ENCODE measurements at places on chromosomes 6 and 20.

DNA sequence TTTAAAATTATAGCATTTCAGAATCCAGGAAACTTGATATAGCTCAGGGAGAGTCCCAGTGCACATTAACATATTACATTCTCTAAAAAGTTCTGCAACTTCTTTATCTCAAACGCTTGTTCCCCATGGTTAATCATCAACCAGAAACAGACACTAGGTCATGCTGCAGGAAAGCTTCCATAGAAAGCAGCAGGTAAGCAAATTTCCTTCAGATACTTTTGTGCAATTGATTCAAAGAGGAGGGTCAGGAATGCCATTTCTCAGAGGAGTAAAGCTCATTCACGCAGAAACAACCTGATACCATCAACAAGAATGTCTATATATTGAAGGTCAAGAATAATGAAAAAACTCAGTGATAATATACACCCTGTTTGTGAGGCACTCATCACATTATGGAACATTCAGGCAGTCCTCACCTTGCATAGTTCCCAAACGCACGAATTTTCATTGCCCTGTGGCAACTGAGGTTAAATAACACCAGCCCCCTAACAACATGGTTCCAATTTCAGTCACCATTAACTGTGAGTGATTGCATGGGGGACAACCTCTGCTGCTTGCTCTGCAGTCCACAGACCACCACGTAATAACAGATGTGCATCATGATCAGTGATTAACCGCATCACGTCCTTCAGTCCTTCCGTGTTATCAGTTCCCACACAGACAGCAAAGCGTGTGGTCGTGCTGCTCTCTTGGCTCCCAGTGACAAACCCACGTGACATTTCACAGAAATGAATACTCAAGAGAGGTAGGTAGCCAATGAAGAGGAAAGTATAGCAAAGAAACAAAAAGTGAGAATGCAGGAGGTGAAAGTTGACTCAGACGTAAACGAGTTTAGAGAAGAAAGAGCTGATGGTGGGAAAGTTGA, 95.7 kb downstream of the LY86 start:
- DNase-seq: no peak

GRCh38 chr20:43191946-43192863, 2.5 kb upstream of the PTPRT start:
- no peak for DNase-seq

- DNase-seq: no peak
These were observed 22.9 kb downstream of the DUSP22 start for GRCh38 chr6:315226-315625.

GRCh38 chr20:46304361-46304760, 3.9 kb downstream of the CDH22 start:
- DNase-seq: no peak

GRCh38 chr6:34525431-34526175, 30.5 kb downstream of the SPDEF start:
- DNase-seq: no peak

- no peak for DNase-seq
These were observed 492 bp upstream of the TBC1D7 start for GRCh38 chr6:13328875-13329183.

- no peak for DNase-seq
These were observed 98.3 kb upstream of the SASH1 start for GRCh38 chr6:148244217-148244935.

DNA sequence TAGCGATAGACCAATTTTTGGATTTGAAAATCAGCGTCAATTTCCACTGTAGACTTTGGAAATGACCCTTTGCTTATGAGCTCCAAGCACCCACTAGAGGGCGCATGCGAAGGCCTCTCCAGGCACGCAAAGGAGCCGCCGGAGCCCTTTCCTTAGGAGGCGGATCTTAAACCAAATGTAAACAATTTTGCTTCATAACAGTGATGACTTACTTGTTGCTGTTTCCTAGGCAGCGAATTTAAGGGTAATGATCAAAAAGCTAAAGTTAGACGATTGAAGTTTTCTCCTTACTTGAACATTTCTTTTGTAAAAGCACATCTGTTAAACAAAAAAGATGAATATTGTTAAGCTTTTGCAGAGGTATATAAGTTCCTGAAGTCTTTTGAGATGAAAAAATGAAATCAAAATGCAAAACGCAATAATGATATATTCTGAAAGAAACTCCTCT, 29.2 kb upstream of the EXOC2 start:
- peak; percentile 50 for DNase-seq

DNA sequence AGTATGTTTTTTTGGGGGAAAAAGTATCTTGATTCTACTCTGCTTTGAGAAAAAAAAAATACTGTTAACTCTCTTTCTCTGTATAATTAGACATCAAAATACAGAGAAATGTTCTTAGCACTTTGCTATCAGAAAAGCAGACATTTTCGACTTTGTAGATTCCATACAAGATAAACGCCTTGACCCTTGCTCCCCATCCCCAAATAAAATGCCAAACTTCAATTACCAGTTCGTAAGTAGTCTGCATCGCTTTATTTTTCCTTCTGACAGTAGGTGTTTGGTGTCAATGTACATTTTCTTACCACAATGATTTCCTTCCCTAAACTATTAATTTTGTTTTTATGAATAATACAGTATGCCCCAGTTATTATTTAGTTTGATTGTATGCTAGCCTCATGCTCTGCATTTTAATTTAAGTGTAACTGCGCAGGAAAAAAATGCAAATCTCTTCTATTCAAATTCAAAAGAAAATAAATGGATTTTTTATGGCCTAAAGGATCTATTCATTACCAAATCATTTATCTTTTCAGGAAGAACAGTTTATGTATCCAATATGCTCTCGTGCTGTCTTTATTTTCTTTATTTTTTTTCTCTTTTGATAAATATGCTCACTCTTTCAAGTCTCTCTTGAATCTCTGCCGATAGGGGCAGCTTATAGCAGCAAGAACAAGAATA, 84.8 kb upstream of the ZNF217 start:
- DNase-seq: no peak

- no peak for DNase-seq
These were observed 706 bp upstream of the TUBB2B start for GRCh38 chr6:3228046-3228671.

DNA sequence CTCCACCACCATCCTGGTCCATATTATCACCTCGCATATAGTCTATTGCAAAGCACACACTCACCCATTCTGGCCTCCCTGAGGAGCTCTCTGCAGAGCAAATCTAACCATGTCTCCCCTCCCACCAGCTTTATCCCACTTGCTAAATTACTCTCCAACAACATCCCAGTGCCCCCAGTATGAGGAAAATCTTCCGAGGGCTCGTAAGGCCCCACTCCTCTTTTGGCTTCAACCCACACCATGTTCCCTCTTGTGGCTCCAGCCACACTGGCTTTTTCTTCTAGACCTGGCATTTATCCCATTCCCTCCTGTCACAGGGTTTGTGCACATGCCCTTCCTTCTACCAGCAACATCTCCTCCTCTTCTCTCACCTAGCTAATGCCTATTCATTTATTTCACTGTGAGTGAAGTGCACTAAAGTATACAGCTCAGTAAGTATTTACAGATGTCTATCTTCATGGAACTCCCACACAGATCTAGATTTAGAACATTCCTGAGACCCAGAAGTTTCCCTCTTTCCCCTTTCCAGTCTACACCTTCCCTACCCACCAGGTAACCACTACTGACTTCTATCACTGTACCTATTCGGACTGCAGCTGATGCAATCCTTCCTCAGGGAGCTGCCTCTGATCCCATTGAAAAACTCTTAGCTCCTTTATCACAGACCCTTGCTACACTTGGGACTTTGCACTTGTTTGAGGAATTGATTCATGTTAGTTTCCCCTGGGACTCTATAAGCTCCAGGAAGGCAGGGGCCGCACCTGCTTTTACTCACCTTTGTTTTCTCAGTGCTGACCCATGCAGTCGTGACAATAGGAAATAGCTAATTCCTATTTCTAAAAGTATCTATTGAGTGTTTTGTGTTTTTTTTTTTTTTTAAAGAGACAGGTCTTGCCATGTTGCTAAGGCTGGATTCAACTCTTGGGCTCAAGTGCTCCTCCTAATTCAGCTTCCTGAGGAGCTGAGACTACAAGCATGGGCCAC, 15.5 kb downstream of the MRPL14 start:
- DNase-seq: no peak

- DNase-seq: no peak
These were observed 313.9 kb upstream of the RNF24 start for GRCh38 chr20:4329232-4329631.

GRCh38 chr6:156865019-156865629, 87.9 kb downstream of the ARID1B start:
- no peak for DNase-seq

- no peak for DNase-seq
These were observed 14.1 kb downstream of the SAMD5 start for GRCh38 chr6:147522597-147522996.

- no peak for DNase-seq
These were observed 270.7 kb upstream of the TAB2 start for GRCh38 chr6:149046822-149047246.

- DNase-seq: no peak
These were observed 85.6 kb downstream of the CD2AP start for GRCh38 chr6:47563162-47563561.

DNA sequence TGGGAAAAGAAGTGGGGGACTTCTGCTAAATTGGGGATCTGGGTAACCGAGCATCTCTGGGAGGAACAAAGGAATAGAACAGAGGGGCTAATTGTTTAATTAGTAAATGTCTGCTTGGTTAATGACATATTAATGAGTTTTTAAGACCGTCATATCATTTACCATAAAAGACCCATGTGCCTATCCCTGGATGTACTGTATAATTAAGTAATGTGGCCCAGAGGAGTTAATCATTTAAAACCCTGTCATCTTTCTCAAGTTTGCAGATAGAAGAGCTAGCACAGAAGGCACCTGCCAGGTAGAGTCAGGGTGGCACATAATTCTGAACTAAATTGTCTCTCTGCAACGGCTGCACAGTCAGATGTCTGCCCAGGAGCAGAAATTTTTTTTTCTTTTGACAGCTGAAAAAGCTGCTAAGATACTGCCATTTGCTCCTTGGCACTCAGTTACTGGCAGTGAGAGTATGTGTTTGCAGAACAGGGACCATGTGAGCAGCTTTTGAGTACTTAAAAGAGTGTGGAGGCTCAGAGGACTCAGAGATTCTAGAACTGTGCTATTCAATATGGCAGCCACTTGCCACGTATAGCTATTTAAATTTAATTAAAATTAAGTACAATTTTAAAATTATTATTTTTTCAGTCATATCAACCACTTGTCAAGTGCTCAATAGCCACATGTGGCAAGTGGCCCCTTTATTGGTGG, 202.7 kb upstream of the SLC35B3 start:
- DNase-seq: no peak

GRCh38 chr6:20092071-20092566, 120.2 kb downstream of the MBOAT1 start:
- peak; percentile 30 for DNase-seq

GRCh38 chr6:9620687-9621086, 794.2 kb downstream of the TFAP2A start:
- no peak for DNase-seq

- no peak for DNase-seq
These were observed 38.4 kb downstream of the KIF3B start for GRCh38 chr20:32315891-32316290.

GRCh38 chr6:52124126-52125121, 37.0 kb upstream of the PKHD1 start:
- DNase-seq: no peak

DNA sequence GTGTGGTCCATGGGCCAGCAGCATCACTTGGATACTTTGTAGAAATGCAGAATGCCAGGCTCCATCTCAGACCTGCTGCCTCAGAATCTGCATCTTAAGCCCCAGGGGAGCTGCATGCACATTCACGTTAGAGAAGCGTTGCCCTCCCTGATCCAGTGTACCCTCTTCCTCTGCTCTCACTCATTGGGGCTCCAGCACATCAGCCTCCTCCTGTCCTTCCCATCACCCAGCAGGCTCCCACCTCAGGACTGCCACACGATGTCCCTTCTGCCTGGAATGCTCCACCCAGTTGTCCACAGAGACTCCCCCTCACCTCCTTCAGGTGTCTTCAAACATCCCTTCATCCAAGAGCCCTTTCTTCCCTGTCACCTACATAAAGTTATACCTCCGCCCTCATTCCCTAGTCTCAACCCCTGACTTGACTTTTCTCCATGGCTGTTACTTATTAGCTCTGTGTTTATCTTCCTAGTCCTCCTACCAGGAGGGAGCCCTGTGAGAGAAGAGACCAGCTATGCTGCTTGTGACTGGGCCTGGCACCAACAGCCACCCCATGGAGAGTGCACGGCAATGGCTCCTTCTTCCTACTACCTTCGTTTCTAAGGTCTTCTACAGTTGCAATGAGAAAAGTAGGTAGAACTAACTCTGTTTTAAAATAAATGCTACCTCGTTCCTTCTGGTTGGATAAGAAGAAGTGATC, 3.3 kb upstream of the ACSS1 start:
- no peak for DNase-seq

- DNase-seq: no peak
These were observed 40.5 kb downstream of the RNGTT start for GRCh38 chr6:88922775-88923548.

- DNase-seq: no peak
These were observed 3.4 kb upstream of the DLL1 start for GRCh38 chr6:170294298-170294730.

- no peak for DNase-seq
These were observed 54.3 kb upstream of the BMP6 start for GRCh38 chr6:7671581-7671980.

DNA sequence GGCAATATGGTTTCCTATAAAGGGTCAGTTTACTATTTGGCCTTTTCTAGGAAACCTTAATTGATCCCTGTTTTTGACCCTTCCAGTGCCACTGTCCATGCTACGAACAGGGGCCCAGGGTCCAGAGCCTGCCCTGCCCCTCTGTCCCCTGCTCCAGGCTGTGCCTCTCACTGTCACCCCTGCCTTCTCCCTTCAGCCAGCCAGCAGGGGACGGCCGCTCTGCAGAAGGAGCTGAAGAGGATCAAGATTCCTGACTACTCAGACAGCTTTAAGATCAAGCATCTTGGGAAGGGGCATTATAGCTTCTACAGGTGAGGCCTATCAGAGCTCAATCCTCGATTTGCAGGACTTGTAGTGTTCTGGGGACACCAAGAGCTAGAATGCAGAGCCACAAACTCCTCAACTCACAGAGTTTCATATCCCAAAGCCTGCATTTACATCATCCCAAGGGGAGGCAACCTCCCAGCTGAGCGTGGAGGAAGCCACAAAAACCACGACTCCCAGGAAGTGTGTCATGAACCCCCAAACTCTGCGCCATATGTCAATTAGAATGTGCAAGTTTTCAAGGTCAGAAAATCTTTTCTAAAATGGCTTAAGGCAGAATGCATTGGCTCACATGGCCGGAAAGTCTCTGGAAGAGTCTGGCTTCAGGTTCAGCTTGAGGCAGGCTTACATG, 3.6 kb downstream of the BPI start:
- DNase-seq: no peak

- DNase-seq: no peak
These were observed 17.8 kb downstream of the ARMC12 start for GRCh38 chr6:35754452-35755277.

- DNase-seq: no peak
These were observed 6.2 kb downstream of the ITCH start for GRCh38 chr20:34369265-34369664.

GRCh38 chr6:47631797-47632196, 66.6 kb upstream of the ADGRF4 start:
- DNase-seq: no peak
